Activated naive CD8-positive, alpha-beta T cell treated with anti-CD3 and anti-CD28 coated beads, Interleukin-2, amount 10 ng/mL, durations not matched to agents 7 days and 5 days (primary cell): ENCODE measurements at places on chromosomes 16 and 17. TPM values are rescaled to one million over a fixed set of nuclear protein-coding genes. Genes with fewer than 3 reads are reported as not detected.

C16orf54 gene
- 88.0 TPM for total RNA-seq

CACNG5 gene
- total RNA-seq: not detected

FBXW10B gene
- total RNA-seq: not detected

KLHL36 gene
- total RNA-seq: 66.8 TPM

C1QTNF8 gene
- total RNA-seq: not detected

DNA sequence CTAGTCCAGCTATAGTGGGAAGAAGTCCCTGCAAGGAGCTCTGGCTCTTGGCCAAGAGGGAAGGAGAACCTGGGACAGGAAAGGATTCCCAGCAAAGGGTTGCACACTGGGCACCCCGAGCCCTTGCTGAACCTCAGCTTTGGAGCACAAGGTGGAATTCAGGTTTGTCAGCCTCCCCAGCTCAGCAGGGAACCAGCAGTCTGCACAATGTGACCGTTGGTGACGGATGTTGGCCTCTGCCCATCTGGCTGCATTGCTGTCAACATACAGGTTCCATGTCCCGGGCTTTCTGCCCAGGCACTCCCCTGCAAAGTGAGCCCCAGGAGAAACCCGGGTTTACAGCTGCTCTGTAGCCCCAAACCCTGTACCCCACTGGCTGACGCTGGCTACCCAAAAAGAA is 6.7 kb downstream of the RPRML start:
- H3K27me3 ChIP-seq: peaks cover 14% of the 10 kb centered on the region
- no peak for DNase-seq
- H3K36me3 ChIP-seq: no peaks in the 10 kb centered on the region
- H3K4me3 ChIP-seq: no peak overlapping the region

GRCh38 chr16:9308850-9309249 is 217.4 kb downstream of the HAPSTR1 start:
- no peaks in the 10 kb centered on the region for H3K27me3 ChIP-seq
- no peaks in the 10 kb centered on the region for H3K36me3 ChIP-seq
- no peak for DNase-seq
- H3K4me3 ChIP-seq: no peak overlapping the region

GRCh38 chr16:13012601-13013000 is 111.2 kb downstream of the SHISA9 start:
- no peak for DNase-seq
- H3K27ac ChIP-seq: no peak overlapping the region
- H3K4me1 ChIP-seq: no peaks in the 10 kb centered on the region
- H3K27me3 ChIP-seq: no peaks in the 10 kb centered on the region
- H3K4me3 ChIP-seq: no peak overlapping the region

DNA sequence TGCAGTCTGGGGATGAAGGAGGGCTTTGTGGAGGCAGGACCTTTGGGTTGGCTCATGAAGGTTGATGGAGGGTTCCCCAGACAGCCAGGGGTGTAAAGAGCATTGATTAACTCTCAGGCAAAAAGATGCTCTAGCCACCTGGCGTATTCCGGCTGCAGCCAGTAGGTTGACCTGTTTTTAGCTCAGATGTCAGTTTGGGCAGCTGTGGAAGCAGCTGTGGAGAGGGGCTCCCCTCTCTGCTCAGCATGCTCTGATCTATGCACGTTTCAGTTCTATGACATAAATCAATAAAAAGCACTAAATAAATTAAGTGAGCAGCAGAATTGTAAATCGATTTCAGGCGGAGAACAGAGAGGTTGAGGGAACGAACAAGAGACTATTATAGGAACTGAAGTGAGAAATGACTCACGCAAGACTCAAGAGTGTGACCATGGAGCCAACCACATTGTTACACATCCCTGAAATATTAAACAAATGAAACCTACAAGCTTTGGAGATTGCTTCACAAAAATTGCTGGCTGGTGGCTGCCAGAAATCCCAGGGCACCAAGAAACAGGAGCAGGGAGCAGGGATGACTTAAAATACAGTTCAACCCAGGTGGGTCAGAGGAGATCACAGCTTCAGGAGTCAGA is 111.9 kb downstream of the GSG1L start:
- no peak overlapping the region for H3K27ac ChIP-seq
- peaks cover 1% of the 10 kb centered on the region for H3K36me3 ChIP-seq
- no peak overlapping the region for H3K4me3 ChIP-seq

DNA sequence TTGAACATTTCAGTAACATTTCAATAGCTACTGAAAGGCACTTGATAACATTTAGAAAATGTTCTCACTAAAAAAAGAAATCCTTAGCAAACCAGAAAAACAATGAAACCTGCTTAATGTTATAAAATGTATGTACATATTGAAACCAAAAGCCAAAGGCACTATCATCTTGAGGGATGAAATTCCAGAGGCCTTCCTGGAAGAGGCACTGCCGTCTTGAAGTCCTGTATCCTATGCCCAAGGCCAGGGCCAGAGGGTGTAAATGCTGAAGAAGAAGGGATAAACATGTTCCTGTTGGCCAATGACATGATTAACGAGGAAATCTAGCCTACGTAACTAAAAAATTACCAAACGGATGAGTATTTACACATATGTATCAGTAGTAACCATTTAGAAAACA is 57.0 kb upstream of the DNAH17 start:
- no peak overlapping the region for H3K4me3 ChIP-seq
- no peaks in the 10 kb centered on the region for H3K36me3 ChIP-seq
- DNase-seq: no peak

GRCh38 chr17:44774271-44775135 is 15.7 kb downstream of the ADAM11 start:
- DNase-seq: peak; percentile 94
- peaks cover 7% of the 10 kb centered on the region for H3K4me1 ChIP-seq
- H3K27ac ChIP-seq: peak overlapping the region; percentile 76
- no peaks in the 10 kb centered on the region for H3K36me3 ChIP-seq
- peaks cover 21% of the 10 kb centered on the region for H3K27me3 ChIP-seq
- H3K4me3 ChIP-seq: peak overlapping the region; percentile 86

GRCh38 chr17:44916781-44917241 is 1.5 kb upstream of the GFAP start:
- DNase-seq: no peak
- peaks cover 11% of the 10 kb centered on the region for H3K4me1 ChIP-seq
- H3K27me3 ChIP-seq: peaks cover 52% of the 10 kb centered on the region
- no peak overlapping the region for H3K4me3 ChIP-seq

GRCh38 chr16:49920397-49920796 is 64.5 kb upstream of the ZNF423 start:
- no peak for DNase-seq
- no peaks in the 10 kb centered on the region for H3K4me1 ChIP-seq
- no peak overlapping the region for H3K4me3 ChIP-seq
- peaks cover 3% of the 10 kb centered on the region for H3K27me3 ChIP-seq

- no peak overlapping the region for H3K27ac ChIP-seq
- H3K27me3 ChIP-seq: peaks cover 5% of the 10 kb centered on the region
- no peaks in the 10 kb centered on the region for H3K4me1 ChIP-seq
- no peak for DNase-seq
- H3K4me3 ChIP-seq: no peak overlapping the region
Measured at GRCh38 chr16:73998707-73999106, 297.9 kb upstream of the PSMD7 start.

- no peaks in the 10 kb centered on the region for H3K27me3 ChIP-seq
- peaks cover 21% of the 10 kb centered on the region for H3K4me1 ChIP-seq
- DNase-seq: no peak
- H3K36me3 ChIP-seq: peaks cover 3% of the 10 kb centered on the region
Measured at GRCh38 chr17:49365667-49366066, 3.6 kb upstream of the ZNF652 start.

DNA sequence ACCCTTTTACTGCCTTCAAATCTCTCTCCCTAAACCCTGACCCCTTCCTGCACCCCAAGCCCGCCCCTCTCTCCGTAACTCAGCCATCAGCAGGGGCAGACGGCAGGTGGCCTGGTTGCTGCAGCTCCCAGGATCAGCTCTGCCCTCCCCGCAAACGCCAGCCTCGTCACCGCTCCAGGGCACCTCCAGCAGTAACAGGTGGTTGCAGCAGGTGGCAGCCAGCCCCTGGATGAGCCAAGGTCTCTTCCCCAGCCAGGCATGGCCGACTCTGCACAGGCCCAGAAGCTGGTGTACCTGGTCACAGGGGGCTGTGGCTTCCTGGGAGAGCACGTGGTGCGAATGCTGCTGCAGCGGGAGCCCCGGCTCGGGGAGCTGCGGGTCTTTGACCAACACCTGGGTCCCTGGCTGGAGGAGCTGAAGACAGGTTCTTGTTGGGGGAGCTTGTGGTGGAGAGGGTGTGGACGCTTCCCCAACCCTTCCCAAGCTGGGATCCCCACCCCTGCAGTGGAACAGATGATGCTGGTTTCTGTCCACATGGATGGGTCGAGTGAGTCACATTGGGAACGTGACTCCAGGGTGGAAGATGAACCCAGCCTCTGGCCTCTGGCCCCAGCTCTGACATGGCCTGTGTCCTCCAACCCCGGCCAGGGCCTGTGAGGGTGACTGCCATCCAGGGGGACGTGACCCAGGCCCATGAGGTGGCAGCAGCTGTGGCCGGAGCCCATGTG is 558 bp downstream of the HSD3B7 start:
- peak overlapping the region; percentile 76 for H3K4me3 ChIP-seq
- peak; percentile 47 for DNase-seq
- H3K27me3 ChIP-seq: no peaks in the 10 kb centered on the region
- peak overlapping the region; percentile 63 for H3K27ac ChIP-seq
- peaks cover 7% of the 10 kb centered on the region for H3K4me1 ChIP-seq

DNA sequence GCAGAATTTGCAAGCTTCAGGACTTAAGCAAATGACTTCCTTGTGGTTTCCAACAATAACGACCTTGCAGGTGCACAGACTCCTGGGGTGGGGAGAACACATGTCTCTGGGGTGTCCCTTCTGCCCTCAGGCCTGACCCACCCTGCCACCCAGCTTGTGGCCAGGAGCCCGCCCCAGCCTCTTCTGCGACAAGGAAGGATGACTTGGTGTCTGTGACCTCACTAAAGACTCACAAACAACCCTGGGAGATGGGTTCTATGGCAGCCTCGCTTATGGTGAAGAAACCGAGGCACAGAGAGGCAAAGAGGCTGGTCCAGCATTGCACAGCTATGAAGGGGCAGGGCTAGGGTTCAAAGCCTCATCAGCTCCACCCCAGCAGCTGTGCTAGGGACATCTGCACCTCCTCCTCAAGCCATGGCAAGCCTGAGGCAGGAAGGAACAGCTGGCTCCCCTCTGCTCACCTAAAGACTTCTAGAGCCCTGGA is 2.6 kb downstream of the ATP2A3 start:
- peak overlapping the region; percentile 98 for H3K4me3 ChIP-seq
- peaks cover 56% of the 10 kb centered on the region for H3K4me1 ChIP-seq
- peak overlapping the region; percentile 86 for H3K27ac ChIP-seq
- H3K36me3 ChIP-seq: peaks cover 18% of the 10 kb centered on the region

DNA sequence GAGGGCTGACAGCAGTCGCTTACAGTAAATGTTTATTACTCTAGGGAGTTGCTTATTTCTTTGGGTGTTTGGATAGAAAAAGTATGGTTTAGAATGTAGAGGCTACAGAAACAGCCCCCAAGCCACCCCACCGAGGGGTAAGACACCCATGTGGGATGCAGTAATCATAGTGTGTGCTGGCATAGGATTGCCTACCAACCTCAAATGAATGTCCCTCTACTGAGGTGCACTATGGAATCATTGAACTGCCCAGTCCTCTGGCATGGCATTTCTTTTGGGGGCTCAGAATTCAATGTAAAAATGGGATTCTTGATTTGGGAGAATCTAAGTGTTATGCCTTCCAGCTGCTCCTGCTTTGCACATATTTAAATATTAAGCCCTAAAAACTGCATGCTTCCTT is 46.8 kb downstream of the ZNF267 start:
- H3K4me1 ChIP-seq: no peaks in the 10 kb centered on the region
- no peak overlapping the region for H3K27ac ChIP-seq
- H3K4me3 ChIP-seq: no peak overlapping the region
- DNase-seq: no peak
- H3K36me3 ChIP-seq: peaks cover 79% of the 10 kb centered on the region
- H3K27me3 ChIP-seq: no peaks in the 10 kb centered on the region

DNA sequence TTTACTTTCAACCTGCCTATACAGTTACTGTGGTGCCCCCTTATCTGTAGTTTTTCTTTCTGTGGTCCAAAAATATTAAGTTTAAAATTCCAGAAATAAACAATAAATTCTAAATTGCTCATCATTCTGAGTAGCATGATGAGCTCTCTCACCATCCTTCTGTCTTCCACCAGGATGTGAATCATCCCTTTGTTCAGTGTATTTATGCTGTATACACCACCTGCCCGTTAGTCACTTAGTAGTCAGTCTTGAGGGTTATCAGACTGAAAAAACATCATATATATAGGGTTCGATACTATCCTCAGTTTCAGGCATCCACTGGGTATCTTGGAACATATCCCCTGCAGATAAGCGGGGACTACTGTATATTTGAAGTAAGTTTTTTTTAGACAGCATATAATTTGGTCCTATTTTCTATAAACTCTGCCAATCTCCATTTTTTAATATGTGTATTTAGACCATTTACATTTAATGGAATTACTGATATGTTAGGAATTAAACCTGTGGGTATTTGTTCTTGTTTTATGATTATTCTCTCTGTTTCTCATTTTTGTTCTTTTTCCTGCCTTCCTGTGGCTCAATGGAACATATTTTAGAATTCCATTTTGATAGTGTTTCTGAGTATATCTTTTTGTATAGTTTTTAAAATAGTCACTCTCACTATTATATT is 31.0 kb downstream of the TBX21 start:
- no peaks in the 10 kb centered on the region for H3K36me3 ChIP-seq
- peaks cover 37% of the 10 kb centered on the region for H3K27me3 ChIP-seq
- no peak overlapping the region for H3K27ac ChIP-seq

DNA sequence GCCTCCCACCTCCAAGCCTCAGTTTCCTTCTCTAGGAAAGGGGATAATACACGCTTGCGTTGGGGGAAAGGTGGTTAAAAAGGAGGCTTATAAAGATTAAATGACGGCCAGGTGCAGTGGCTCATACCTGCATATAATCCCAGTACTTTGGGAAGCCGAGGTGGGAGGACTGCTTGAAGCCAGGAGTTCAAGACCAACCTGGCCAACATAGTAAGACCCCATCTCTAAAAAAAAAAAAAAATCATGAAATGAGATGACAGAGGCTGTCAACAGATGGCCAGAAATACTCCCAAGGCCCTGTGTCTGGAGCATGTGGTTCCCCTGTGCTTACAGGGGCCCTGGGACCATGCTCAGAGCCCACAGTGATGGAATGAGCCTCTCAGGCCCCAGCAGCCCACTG is 30.4 kb downstream of the RTN4RL1 start:
- no peak overlapping the region for H3K4me3 ChIP-seq
- H3K27ac ChIP-seq: no peak overlapping the region
- peaks cover 2% of the 10 kb centered on the region for H3K4me1 ChIP-seq
- peaks cover 2% of the 10 kb centered on the region for H3K36me3 ChIP-seq
- H3K27me3 ChIP-seq: peaks cover 34% of the 10 kb centered on the region
